ENCODE measurements at places on chromosomes 1 and 21.

DNA sequence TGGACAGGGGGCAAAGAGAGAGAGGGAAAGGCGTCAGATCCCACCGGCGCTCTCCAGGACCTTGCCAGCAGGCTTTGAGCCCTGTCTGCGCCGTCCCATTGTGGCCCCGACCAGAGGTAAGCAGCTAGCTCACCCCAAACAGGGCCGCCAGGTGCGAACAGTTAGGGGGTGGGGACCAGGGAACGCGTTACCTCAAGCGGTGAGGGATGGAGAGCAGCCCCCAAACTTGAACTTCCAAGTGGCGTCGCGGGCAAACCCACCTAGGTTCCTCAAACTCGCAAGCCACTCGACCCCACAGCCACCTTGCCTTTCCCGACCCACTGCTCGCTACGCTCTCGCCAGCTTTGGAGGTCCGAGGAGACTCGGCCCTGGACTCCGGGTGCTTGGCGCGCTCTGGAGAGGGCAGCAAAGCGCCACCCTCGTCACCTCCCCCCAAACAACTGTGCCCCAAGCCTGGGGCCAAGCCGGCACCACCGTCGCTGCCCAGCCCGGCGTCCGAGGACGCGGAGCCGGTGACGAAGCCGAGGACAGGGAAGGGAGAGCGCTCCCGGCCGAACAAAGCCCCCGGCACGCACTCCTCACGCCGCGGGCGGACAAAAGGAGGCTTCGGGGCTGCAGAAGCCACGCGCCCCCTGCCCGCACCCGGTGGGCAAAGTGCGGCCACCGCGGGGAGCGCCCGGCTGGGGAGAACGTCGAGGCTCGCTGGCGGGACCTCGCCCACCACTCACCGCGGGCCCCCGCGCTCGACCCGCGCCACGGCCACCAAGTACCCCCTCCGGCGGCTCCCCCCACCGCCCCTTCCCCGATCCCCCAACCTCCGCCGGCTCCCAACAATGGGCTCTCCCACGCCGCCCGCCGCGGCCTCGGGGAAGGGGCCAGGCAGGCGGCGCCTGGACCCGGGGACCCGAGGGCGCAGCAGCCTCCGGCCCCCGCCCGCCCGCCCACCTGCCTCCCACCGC lies 976 bp downstream of the SSBP3 start:
- DNase-seq: no peak

- no peak for DNase-seq
These were observed 24.0 kb downstream of the CFAP74 start for GRCh38 chr1:1979482-1980165.

DNA sequence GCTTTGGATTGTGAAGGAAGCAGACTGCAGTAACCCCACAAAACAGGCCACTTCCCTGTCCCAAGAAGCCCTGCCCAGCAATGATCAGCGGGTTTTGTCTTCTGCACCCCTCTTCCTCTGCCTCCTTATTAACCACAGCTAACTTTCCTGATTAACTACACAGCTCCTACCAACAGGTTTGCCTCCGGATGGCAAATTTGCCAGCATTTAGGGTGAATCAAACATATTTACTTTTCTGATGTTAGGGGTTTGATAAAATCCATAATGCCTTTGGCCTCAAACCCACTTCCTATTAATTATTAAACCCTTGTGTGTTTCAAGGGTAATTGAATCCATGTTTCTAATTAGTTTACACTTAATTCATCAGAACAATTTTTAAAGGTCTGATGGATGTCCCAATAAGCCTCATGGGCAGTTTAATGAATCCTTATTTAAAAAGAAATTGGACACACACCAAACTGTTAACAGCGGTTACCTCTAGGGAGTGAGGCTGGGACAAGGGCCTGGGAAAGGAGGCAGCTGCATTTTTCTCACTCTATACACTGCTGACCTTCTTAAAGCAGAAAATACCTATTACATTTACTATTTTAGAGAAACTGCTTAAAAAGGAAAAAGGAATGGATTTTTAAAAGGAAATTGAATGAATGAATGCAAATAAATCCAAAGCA lies 91.9 kb downstream of the CSMD2 start:
- DNase-seq: no peak

GRCh38 chr1:64421377-64421776 lies 48.6 kb upstream of the CACHD1 start:
- no peak for DNase-seq

DNA sequence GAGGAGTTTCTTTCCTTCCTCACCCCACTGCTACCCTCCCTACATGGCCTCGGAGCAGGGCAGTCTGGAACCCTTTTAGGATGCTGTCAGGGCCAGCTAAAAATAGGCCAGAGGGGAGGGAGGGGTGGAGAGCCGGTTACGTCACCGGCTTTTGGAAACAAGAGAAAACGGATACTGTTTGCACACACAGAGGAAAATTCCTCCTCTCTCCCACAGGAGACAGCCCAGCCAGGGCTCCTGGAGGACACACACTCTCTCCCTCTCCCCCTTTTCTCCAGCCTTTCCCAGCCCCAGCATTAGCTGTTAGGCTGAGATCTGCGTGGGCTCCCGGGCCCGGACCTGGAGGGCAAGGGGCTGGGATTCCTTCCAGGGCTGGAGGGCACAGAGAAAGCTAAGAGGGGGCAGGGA lies 20.0 kb upstream of the ALDH4A1 start:
- DNase-seq: no peak

- DNase-seq: no peak
These were observed 526.9 kb downstream of the MATN1 start for GRCh38 chr1:30196457-30196856.

DNA sequence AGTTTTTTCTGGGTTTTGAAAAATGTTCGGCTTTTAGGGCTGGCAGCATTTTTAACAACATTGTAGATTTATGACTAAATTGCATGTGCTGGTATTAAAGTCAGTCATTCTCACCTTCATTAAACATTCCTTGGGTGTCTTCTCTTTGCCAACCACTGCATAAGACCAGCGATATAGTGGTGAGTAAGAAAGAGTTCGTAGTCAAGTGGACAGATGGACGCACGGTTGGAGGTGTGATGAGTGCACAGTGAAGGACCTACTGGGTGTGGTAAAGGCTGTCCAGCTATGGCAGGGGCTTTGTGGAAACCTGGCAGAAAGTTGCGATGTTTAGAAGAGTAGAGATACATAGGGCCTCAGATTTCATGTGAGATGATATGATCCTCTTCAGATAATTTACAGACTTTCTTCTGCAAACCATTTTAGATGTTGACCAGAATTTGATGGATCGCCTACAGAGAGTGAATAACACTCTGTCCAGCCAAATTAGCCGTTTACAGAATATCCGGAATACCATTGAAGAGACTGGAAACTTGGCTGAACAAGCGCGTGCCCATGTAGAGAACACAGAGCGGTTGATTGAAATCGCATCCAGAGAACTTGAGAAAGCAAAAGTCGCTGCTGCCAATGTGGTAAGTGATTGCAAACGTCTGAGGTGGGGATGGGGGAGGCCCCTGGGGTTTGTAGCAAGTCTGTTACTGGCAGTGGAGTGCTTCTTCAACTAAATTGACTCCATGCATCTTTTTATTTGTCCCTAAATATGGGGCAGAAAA lies 56.0 kb upstream of the LAMC2 start:
- no peak for DNase-seq

GRCh38 chr1:208126108-208126507 lies 118.1 kb downstream of the PLXNA2 start:
- DNase-seq: no peak

GRCh38 chr1:95534985-95535384 lies 301.0 kb downstream of the RWDD3 start:
- no peak for DNase-seq

DNA sequence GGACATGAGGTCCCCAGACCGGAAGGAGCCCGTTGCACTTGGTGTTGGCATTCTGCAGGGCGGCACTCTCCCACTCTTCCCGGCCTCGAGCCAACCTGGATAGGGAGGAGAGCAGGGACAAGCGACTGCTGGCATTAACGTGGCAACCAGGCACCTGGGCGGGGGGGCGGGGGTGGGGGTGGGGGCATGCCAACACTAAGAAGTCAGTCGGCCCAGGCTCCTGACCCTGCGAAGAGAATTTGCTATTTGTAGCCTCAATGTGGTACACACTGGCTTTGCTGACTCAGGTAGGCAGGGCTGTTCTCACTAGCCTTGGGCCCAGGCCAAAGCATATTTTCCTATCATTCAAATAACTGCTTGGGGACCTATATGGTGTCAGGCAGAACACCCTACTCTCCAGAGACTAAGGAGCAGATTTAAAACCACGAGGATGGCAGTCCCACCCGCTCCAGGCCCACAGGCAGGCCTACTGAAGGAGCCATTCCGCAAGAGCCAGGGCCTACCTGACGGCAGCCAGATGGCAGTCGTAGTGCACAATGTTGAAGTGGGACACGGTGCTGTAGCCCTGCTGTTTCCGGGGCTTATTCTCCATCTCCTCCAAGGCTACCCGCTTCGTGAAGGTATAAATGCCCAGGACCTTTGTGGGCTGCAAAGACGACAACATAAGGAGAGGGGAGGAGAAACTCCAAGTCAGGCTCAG lies 123.7 kb downstream of the UBR4 start:
- no peak for DNase-seq

DNA sequence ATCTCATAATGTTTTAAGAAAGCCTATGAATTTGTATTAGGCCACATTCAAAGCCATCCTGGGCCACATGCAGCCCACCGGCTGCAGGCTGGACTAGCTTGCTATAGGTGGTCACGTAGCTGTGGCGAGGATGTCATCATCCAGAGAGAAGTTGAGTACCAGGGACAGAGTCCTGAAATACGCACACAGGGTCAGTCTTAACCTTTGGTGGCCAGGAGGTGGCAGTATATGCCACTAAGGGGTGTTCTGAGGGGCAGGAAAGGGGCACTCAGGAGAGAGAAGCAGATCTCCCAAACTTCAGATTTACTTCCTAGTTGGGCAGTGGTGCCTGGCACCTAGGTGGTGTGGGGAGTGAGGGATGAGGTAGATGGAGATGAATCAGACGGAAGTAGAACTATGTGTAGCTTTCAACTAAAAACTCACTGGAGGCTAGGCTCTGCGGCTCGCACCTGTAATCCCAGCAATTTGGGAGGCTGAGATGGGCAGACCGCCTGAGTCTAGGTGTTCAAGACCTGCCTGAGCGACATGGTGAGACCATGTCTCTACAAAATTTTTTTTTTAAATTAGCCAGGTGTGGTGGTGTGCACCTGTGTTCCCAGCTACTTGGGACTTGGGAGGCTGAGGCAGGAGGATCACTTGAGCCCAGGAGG lies 16.3 kb upstream of the CDK18 start:
- peak; percentile 43 for DNase-seq

- DNase-seq: no peak
These were observed 8.9 kb upstream of the RBM34 start for GRCh38 chr1:235169986-235170385.

DNA sequence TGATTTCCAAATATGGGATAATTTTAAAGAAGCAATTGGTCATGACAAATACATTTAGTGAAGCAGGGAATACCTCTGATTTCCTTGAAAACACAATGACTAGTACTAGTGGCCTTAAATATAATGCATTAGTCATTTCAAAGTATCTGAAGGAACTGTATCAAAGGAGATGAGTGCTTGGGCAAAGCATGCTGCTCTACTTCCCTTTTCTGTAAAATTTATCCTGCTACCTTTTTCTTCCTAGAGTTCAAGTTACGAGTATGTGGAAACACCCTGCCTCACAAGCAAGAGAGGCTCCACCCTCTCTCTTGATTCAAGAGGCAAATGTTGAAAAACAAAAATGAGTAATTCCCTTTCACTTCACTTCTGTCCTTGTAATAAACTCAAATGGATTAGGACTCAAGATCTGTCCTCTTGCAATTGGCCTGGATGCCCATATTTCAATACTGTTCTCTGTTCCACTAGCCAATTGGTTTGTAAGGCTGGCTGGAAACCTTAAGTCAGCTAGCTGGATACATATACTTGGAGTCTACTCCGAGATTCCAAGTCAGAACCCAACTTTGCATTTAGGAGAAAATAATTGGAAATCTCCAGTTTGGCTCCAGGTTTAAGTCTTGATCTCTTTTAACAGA lies 92.5 kb downstream of the CDC42BPA start:
- DNase-seq: no peak

DNA sequence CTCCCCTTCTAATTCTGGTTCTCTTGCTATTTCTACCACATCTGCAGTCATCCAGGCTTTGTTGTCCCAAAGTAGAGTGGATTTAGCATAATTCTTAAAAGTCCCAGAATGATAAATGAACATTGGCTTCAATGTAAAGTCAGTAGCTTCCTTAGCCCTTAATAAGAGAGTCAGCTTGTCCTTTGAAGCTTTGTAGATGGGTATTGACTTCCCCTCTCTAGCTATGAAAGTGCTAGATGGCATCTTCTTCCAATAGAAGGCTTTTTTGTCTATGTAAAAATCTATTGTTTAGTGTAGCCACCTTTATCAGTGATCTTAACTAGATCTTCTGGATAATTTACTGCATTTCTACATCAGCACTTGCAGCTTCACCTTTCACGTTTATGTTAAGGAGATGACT lies 181.4 kb upstream of the B3GALT2 start:
- no peak for DNase-seq

DNA sequence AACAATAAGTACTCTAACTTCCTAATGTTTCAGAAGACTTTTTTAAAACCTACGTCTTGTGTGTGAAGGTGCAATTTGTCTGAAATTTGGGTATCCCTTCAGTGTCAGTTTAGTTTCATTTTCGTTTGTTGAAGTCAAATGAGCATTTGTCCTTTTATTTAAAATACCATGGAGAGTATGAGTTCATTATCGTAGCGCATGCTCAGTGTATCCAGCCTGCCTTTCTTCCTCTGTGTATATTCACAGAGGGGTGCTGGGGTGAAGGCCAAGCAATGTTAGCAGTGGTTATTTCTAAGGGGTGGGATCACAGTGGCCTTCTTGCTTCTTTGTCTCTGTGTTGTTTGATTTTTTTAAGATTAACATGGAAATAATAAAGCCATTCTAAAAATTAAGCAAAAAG lies 43.2 kb downstream of the CNN3 start:
- DNase-seq: peak; percentile 6

GRCh38 chr1:167687919-167688519 lies 33.8 kb upstream of the MPZL1 start:
- peak; percentile 81 for DNase-seq

- no peak for DNase-seq
These were observed 55.4 kb downstream of the OPTC start for GRCh38 chr1:203549309-203549708.

DNA sequence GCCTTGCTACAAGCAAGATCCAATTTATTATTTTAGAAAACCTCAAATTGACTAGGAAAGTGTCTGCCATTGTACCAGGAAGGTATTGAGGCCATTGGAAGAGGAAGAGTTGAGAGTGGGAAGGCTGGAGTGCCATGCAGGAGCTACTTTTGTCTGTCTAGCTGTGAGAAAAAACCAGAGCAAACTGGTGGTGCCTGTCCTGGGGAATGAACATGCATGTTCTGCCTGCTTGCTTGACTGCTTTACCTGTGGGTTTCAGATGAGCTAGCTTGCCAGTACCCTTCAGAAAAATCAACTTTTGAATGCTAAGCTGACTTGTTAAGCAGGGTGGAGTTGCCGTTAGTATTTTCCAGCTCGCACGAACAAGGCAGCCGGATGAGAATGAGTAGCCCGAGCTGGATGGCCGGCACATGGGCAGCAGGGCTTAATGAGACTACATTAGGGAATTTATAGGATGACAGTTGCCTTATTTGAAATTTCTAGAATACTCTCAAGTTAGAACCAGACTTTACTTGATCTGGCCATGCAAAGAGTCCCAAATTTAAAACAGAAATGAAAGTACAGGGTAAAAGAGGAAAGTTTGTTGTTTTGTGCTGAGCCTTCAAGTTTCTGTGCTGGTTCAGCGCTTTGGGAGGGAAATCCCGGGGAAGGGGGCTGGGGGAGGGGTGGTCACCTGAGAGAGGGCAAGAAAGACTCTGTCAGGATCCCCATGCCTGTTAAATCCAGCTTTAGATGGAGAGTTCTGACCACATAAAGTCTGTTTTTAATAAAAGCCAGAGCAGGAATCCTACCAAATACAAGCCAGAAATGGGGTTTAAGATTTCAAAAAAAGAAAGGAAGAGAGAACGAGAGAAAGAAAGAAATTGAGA lies 29.6 kb upstream of the C1orf105 start:
- no peak for DNase-seq

- DNase-seq: no peak
These were observed 7.5 kb downstream of the TAF1A start for GRCh38 chr1:222582099-222582774.

Measured in CD4-positive, alpha-beta T cell treated with Interleukin-6 at 100 ng/mL for 8 hours (primary cell).